RCC 7860 (cell line): ENCODE measurements at places on chromosomes 1 and 21.

DNA sequence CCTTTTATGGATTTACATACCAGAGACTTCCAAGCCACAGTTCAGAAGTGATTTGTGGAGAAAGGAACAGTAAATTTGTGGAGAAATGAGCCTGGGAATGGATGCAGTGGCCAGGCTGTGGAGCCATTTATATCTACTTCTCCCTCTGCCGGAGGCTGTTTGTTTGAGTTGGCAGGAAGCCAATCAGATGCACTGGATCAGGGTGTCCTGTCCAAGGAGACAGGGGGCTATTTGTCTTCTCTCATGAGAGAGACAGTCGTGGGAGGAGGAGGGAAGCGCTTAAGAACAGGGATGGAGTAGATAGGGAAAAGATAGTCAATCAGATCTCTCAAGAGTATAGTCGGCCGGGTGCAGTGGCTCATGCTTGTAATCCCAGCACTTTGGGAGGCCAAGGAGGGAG is 2.8 kb upstream of the HAPLN2 start:
- peak; percentile 36 for DNase-seq

DNA sequence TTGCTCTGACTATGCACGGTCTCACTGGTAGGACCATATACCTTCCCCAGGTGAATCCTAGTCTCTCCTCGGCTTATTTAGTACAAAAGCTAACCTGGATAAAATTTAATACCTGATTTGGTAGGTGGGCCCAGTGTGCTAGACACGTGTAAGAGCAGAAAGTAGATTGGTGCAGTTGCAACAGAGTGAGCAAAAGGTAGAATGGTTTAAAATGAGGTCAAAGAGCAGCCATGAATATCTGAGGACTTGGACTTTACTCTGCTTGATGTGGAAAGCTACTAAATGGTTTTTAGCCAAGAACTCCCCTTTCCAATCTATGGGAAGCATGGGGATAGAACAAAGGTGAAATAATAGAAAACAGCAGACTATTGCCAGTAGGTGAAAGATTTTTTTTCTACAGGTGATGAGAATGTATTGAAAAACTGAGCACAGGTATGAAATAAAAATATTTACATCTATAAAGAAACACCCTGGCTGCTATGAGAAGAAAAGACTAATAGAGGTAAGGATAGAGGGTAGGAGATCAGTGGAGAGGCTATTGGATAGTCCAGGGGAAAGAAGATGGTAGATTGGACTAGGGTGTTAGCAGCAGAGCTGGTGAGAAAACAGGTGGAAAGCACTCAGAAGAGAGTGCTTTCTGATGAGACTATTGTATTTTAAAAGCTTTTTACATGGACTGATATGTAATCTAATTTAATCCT is 61.3 kb upstream of the BCL9 start:
- no peak for DNase-seq

- peak; percentile 98 for DNase-seq
These were observed 104.4 kb downstream of the PTPN14 start for GRCh38 chr1:214446772-214447556.

- no peak for DNase-seq
These were observed 30.6 kb downstream of the ZC3H11B start for GRCh38 chr1:219582296-219582695.

DNA sequence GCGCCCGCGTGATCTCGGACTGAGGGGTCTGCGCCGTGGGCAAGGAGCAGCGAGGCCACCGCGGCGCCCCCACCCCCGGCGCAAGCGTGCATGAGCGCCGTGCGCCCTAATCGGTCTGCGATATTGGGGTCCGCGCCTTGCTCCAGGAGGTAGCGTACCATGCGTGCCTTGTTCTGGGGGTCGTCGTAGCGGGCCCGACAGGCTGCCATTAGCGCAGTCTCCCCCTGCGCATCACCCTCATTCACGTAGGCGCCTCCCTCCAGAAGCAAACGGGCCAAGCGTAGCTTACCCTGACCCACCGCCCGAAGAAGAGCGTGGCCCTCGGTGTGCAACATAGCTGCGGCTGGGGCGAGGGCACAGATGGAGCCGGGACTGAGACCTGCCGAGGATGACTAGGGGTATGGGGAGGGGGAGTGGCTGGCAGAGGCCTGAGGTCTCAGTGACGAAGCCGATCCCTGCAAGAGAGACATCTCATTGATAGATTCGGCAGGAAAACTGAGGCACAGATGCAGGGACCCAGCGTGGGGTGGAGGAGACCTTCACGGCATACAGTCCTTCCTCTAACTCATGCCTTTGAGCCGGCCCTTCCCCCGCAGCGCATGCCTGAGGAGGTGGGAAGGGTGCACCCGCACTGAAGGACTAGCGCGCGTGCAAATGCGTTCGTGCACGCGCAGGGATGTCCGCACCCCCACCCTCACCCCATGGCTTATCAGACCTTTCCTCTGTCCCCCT is 2.8 kb downstream of the ANKRD34A start:
- no peak for DNase-seq

GRCh38 chr1:106494646-106495045 is 561.8 kb upstream of the PRMT6 start:
- no peak for DNase-seq

- DNase-seq, result no peak
These were observed at the start of gene KISS1 for GRCh38 chr1:204196068-204196795. TSS of gene KISS1 (minus strand) at chr1:204196491. CDS start at chr1:204192876, 3,615 bp downstream.
